Right forelimb (tissue), 1 donor: ENCODE measurements at places on chromosomes 1 and 21.

GRCh38 chr1:64323054-64323453 lies 119.6 kb downstream of the UBE2U start:
- DNase-seq = no peak

DNA sequence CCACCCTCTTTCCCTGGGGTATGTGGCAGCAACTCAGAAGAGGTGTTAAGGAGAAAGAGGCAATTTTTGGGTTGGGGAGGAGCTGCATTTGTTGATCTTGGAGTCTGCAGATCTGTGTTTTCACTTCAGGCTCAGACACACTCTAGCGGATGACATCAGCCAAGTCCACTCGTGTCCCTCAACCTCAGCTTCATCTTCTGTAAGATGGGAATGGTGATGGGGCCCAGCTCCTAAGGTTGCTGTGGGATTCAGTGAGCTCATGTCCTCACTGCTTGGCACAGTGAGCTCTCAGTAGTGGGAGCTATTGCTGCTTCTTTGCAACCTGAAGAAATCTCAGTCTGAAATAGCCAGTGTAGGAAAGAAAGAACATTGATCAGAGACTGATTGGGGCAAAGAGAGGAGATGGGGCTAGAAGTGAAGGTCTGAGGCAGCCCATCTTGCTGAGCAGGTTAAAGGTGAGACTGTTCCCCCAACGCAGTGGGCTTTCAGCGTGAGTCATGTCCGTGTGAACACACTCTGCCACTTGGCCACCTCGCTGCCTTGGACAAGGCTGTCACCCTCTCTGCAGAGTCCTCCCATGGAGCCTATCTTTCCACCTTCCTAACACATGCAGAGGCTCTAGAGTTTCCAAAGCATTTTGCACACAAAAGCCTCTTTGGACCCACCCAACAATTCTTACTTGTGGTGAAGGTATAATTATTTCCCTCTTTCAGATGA lies 56.0 kb upstream of the CITED4 start:
- DNase-seq = no peak

DNA sequence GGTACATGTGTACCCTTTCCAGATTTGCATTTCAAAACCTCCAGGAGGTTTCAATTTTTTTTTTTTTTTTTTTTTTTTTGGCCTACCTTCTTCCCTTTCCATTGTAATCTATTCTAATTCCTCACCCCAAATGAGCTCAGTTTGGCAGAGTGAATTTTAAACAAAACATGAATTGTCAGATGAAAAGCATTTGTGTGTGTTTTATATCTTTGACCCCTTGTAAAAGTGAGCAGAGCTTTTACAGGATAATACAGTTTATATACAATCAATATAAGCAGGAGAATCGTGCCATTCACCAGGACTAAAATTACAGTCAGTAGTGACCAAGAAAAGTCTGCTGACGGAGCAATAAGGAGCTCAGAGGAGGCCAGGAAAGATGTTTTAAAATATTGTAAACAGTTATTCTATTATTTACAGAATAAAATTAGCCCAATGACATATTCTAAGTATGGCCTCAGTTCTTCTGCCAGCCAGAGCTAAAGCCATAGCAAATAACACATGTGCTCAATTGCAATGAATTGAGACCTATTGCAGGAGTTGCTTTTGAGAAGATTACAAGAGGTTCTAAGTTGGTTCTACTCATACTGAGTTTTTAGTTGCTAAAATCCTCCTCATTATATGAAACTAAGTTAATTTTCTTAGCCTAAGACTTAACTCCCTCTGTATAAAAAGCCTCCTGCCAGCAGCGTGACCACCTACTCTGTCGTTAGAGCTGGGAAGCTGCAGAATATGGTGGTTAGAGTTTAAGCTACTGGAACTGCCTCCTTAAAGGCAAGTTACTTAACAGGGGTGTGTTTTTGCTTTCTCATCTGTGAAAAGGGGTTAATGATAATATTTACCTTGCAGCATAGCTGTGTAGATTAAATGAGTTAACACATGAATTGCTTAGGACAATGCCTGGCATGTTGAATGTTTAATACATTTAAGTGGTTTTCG lies 50.8 kb upstream of the ZNF326 start:
- no peak for DNase-seq

DNA sequence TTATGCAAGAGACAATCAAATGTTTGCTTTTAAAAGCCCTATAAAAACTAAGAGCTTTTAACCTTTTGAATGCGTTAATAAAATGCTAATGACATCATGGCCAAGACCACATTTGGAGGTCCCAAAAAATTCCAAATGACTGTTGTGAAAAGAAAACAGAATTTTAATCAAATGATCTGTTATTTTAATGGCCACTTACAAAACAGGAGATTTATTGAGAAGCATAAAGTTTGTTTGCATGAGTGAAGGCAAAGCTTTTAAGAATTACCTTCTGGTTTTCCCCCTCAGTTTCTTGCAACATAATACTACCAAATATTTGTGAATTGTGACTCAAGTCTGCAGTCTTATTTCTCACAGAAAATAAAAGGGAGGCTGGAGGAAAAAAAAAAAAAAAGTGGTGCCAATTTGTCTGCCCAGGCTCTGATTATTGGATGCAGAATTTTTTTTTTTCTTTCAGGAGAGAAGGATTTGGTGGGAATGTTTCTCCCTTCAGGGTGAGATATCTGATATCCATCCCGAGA lies 60.7 kb downstream of the GORAB start:
- no peak for DNase-seq

GRCh38 chr1:3040004-3040403 lies 18.7 kb downstream of the ACTRT2 start:
- DNase-seq = peak; percentile 23

GRCh38 chr21:28871388-28872010 lies 121.2 kb downstream of the LTN1 start:
- DNase-seq = no peak

DNA sequence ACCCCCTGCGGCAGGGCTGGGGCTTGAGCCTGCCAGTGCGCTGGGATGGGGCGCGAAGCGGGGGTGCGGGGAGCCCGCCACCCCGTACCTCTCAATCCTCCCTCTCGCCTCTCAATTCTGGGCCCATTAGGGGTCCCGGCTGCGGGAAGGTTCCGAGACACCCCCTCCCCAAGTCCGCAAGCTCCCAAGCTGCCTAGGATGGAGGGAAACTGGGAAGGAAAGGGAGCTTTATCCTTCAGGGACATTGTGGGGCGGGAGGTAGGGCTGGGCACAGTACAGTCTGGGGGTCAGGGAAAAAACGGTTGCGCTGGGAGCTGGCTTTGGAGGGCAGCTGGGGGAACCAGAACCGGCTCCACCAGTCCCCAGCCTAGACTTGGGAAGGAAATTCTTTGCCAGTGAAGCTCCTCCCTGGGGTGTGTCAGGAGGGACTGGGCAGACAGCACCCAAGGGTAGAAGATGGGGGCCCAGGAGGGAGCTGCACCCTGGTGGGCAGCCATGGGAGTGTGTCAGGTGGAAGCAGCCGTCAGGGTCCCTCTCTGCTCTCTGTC lies 904 bp downstream of the GJB3 start:
- DNase-seq = peak; percentile 27

GRCh38 chr1:178324003-178324402 lies 172.8 kb downstream of the CLEC20A start:
- DNase-seq = no peak

DNA sequence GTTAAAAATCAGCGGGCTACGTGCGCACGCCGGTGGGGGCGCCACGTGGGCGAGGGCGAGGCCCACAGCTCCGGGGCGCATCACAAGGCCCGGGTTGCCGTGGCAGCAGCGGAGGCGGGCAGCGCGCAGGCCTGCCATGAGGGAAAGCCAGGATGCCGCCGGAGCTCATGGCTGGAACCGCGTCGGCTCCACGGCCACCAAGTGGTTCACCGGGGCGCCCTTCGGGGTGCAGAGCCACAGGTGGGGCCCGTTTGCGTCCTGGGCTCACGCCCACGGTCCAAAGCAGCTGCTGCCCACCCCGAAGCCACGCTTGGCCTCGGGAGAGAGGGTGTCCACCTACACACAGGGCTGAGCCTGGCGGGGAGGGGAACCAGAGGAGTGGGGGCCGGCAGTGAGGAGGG lies 4.9 kb upstream of the TTC22 start:
- DNase-seq = peak; percentile 5

DNA sequence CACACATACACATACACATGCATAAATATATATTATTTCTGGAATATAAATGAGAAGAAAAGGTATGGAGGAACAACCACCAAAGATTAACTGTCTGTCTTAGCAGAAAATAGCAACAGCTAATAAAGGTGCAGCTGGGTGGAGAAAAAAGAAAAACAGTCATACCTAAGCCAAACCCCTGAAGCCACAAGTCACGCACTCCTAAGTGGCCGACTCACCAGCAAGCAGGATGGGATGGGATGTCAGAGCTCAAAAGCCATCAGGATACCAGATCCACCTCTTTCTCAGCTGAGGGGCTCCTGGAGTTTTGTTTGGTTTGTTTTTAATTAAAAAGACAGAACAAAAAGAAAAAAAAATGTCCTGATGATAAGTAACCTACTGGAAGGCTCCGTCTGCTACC lies 64.7 kb upstream of the HIVEP3 start:
- DNase-seq = no peak

DNA sequence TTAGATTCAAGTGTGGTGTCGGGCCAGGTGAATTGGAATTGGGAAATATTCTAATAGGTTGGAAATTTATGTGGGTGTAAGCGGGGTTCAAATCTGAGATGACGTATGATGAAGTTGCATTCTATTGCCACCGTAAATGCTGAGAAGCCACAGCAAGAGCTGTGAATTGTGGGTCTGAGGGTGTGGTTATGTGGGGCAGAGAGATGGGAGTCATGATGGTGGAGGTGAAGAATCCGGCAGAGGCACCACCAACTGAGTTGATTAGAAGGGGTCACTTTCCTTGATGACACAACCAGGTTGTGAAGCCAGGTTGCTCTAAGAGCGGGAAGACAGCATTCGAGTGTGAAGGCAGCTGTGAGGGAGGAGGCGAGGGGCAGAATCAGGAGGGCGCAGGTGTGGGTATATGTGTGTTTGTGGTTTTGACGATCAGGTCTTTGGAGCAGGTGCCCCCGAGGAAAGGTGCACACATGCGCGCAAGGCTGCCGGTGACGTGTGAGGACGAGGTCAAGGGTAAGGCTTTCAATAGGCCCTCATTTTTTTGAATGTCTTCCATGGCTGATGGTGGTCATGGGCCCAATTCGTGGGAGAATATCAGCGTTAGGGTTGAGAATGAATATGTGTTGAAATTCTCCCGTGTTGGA lies 18.7 kb downstream of the LRRC3 start:
- DNase-seq = no peak

- no peak for DNase-seq
Measured at GRCh38 chr1:98898940-98899339, 105.7 kb downstream of the PLPPR5 start.

DNA sequence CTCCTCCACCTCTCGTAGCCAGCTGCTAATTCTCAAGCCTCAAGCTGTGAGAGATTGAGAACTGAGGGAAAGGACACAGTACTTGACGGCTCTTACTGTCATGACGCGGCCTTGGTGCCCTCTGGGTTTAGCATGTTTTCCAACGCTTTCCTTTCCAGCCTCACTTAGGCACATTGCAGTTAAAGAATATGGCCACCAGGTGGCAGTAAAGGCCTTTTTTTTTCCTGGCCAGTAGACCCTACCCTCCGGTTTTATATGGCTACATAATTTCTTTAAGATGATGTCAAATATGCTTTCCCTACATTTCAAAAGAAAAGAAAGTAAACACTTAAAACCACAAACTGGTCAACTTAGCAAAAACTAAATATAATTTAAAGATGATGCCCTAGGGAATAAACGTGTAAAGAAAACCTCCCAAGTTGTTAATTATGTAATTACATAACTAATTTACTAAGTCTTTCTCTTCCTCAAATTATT lies 56.8 kb upstream of the PRDX6 start:
- DNase-seq = peak; percentile 75

DNA sequence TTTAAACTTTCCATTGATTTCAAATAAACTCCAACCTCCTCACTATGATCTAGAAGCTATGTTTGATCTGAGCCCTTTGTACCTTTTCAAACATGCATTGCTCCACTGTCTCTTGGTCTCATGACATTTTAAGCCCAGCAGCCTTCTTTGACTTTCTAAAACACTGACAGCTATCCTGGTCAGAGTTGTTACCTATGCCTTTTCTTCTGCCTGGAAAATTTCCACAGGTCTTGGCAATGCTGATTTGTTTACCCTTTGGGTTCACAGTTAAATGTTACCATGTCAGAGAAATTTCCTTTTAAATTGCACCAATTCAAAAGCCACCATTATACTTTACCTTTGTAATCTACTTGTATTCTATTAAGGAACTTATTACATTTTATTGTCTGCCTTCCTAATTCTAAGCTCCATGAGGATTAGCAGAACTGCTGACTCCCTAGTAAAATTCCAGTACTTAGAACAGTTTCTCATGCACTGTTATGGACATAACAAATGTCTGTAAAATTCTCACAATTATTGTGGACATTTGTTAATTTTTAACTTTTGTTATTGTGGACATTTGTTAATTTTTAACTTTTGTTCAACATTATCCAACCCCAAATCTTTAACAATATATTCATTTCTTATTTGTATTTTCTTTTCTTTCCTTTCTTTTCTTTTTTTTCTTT lies 1064.4 kb downstream of the NCAM2 start:
- no peak for DNase-seq

- no peak for DNase-seq
Measured at GRCh38 chr1:3683992-3684391, 31.7 kb downstream of the TP73 start.

DNA sequence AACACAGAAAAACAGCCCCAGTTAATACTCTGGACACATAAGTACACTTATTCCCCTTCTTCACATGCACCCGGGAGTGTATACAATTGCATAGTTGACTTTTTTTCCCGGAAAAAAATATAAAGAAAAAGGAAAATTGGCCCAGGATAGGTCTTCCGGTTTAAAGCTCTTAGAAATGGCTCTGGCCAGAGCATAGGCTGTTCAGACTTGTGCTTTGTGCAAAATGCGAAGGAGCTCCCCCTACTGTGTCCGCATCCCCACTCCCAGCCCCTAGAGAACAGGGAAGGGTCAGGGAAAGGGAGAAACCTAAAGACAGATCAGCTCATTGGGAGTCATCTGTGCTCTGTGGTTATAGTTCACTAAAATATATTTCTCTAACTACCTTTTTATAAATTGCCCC lies 5.5 kb upstream of the MTMR11 start:
- DNase-seq = no peak

GRCh38 chr1:205849619-205850355 lies at the start of gene PM20D1:
Gene PM20D1 (minus strand): TSS chr1:205850132. CDS start chr1:205850072, 60 bp downstream.
- peak; percentile 61 for DNase-seq

DNA sequence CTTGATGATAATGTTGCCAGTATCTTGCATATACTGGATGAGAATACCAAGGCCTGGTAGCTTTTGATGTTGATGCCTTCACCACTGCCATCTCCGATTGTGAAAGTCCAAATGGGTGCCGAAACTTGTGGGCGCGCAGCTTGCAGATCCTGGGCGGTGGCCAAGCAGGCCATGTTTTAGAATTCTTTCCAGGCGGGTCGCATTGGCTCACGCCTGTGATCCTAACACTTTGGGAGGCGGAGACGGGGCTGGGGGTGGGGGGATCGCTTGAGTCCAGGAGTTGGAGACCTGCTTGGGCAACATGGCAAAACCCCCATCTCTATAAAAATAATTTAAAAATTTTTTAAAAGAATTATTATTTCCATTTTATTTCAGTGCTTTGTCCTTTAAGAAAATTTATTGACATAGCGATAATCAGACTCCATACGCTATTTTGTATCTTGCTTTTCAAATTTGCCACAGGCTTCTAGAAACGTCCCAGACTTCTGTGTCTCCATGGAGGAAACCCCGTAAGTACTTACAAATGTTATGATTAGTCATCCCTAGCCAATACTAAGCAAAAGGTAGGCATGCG lies 592 bp upstream of the ZNF326 start:
- no peak for DNase-seq
